Fibroblast of skin of left quadriceps (primary cell): ENCODE measurements at places on chromosomes 4 and X.

DNA sequence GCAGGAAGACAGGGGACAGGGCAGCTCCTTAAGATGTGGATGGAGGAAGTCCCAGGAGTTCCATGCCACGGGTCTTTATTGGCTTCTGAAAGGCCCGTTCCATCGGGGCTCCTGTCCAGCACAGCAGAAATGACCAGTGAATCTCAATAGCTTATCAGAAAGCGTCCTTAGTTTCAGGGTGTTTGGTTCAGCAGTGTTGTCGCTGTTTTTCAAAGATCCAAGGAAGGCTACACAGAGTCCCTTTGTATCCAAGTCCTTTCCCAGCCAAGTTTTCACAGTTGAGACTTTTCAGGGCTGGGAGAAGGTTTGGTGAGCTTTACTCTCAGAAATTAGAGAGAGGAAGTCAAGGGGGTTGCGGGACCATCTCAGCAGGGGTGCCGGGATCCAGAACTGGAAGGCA is 5.0 kb upstream of the ZCCHC4 start:
- no peak for DNase-seq

GRCh38 chrX:22047468-22047867 is 15.3 kb downstream of the PHEX start:
- DNase-seq, result no peak

DNA sequence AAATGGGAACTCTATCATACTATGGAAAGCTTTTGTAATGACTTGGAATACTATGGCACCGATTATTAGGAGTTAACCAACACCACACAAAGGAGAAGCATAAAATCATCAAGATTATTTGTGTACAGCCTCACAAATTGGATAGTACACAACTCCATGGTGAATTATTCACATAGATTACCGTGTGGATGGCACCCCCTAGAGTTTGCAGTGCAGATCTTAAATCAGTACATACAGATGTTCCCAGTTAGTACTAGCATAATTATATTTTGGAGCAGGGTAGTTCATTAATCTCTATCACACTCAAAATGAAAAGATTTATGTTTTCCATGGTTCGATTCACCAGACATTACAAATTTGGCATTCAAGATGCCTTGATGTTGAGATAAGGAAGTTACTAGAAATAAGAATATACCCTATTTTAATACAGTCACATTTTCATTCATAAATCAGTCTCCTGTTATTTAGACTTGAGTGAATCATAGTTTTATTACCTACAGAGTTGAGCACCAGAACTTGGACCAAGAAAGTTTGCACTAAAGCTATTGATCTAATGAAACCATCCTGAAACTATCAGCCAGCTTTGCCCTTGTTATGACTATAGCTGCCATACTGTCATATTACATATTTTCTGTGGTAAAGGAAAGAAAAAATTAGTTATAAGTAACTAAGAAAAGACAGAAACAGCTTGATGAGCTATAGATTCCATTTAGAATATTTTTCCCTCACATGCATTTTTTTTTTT is 531.8 kb downstream of the GLUD2 start:
- peak; percentile 3 for DNase-seq

DNA sequence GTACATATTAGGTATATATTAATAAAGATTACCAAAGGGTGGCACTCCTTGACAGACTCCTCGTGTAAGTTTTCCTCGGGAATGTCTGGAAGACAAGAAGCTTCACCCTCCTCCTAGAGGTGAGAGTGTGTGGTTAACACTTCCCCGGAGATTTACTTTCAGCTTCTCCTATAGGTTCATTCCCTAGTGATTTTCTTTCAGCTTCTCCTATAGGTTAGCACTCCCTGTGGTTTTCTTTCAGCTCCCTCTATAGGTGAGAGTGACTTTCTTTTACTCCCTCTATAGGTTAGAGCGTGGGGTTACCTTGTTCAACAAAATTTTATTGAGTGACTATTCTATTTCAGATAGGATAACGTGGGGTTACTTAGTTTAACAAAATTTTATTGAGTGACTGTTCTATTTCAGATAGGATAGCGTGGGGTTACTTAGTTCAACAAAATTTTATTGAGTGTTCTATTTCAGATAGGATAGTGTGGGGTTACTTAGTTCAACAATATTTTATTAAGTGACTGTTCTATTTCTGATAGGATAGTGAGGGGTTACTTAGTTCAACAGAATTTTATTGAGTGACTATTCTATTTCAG is 106.0 kb upstream of the PLAC1 start:
- DNase-seq, result no peak

DNA sequence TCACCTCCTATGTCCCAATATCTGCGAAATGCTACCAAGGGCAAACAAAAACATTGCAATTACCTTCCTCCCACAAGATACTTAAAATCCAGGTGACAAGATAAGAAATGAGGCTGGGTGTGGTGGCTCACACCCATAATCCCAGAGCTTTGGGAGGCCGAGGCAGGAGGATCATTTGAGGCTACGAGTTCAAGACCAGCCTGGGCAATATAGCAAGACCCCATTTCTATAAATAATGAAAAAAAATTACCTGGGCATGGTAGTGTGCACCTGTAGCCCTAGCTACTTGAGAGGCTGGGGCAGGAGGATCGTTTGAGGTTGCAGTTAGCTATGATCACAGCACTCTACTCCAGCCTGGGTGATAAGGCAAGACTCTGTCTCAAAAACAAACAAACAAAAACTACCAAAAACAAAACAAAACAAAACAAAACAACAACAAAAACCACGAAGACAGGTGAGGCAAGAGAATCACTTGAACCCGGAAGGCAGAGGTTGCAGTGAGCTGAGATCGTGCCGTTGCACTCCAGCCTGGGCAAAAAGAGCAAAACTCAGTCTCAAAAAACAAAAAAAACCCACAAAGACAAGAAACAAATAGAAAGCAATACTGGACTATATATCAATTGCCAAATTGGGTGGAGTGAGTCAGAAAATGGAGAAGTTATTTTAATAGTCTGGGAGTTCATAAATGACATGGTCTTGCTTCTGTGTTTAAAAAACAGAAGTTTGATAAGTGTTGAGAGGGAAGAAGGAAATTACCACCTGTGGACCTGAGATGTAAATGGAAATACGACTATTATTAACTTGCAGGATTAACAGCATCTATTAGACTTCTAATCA is 176.5 kb downstream of the FBXW7 start:
- DNase-seq, result no peak

DNA sequence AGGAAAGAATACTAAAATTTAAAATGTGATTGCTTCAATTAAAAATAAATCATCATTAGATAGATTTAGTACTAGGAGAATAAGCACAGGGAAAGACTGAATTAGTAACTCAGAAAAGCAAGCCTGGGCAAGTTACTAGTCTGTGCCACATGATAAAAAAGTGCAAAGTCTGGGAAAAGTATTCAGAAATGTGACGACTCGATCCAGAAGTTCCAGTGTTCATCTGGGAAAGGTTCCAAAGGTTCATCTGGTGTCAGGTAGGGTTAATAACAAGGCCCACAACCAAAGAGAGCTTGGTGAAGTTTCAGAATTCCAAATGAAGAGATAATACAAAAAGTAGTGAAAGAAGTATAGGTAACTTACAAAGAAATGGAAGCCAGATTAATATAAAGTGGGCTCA is 78.3 kb upstream of the ARSJ start:
- no peak for DNase-seq

DNA sequence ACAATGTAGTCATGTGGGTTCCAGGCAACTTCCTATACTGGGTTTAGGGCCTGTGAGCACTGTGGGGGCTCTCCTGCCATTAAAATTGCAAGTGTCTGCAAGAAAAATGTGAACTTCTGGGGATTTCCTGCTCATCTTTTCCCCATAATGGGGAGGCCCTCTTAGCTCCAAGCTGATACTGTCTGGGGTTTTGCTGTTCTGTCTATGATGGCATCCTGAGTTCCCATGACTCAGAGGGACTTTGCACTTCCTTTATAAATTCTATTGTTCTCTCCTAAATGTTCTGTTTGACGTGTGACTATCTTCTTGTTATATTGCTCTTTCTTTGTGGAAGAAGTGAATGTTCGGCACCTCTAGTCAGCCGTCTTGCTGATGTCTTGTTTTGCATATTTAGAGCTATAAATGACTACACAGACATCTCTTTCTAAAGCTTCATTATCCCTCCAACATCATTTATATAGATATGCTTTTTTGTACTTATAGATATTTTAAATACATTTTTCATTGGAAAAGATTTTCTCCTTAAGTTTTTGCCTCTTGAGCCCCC is 465.8 kb downstream of the NAF1 start:
- no peak for DNase-seq

- peak; percentile 66 for DNase-seq
Observed at GRCh38 chr4:153204247-153204671, at the start of gene TRIM2. Gene TRIM2, plus strand, starts transcription at chr4:153204443. Its CDS starts 88 bp downstream, at chr4:153204531.

DNA sequence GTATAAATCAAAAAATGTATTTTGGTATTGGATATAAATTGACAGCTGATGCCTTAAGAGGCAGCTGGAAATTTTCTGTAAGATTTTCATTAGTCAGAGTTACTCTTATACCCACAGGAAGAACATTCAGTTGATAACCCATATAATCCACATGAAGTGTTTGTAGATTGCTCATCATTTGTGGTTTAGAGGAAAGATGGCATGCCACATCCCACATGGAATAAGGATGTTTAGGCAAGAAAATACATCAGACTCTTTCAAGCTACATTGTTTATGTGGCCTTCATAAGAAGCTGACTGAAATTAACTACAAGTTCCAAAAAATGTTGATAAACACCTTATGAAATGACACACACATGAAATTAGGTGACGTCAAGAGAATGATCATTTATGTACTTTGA is 56.6 kb downstream of the AREG start:
- peak; percentile 74 for DNase-seq

DNA sequence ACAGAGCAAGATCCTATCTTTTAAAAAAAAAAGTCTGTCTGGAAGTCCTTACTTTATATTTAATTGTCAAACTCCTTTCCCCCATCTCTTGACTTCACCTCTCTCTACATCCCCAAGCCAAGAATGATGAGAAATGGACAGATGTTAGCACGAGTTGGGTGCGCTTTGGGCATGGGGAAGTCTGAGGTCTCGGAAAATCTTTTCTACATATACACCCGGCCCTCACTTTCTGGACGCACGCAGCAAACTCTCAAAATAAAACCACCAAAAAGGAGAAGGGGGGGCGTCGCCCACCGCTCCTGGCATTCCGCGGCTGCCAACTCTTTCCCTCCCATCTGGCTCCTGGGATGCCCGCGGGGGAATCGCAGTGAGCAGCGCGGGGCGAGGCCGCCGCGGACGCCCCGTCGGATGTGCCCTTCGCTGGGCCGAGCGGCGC is 756 bp downstream of the IGFBP7 start:
- no peak for DNase-seq

DNA sequence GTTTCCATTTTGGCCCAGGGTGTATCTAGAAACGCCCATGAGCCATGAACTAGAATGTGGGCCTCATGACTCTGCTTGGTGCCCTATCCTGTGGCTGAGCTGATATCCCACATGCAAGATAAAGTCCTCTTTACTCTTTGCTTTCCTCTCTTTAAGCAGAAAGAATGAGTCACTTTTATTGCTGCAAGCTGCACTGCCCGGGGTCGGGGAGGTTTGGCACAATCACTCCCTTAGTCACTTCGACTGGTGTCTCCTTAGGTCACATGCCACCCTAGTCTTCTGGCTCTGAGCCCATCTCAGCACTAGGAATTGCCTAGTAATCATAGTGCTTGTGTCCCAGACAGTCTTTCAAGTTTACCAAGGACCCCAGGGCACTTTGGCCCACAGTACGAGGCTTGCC is 75.1 kb upstream of the CXorf66 start:
- DNase-seq, result no peak

DNA sequence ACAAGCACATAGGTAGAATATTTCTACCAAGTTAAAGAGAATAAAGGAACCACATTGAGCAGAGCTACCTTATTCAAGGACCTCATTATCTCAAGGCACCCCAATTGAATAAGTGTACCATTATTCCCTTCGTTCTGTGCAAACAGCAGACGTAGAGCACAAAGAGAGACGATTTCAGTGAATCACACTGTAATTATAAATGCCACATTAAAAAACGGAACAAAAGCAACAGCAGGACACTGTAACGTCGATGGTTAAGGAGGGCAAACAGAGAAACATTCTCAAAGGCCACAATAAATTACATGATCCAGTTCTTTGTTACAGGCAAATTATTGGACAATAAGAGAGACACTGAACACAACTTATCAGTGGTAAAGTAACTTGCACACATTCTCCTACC is 644.1 kb upstream of the TENM3 start:
- DNase-seq, result no peak

DNA sequence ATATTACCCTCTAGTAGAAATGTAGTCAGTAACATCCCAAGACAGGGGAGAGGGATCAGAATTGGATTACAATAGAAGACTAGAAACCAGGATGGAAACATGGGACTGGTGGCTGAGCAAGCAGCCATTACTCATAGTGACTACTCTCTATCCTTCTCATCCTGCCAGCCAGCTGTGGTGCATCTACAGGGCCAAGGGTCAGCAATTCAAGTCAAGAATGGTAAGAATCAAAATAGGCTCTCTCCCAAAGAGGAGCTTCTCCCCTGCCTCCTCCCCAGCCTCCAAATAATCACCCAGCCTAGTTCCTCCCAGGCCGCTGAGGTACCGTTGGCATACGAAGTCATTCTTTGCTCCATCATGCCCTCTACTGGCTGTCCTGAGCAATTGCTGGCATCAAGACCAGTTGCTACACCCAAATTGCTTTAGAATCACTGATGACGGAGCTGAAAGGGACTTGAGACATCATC is 19.4 kb downstream of the AWAT2 start:
- peak; percentile 16 for DNase-seq

DNA sequence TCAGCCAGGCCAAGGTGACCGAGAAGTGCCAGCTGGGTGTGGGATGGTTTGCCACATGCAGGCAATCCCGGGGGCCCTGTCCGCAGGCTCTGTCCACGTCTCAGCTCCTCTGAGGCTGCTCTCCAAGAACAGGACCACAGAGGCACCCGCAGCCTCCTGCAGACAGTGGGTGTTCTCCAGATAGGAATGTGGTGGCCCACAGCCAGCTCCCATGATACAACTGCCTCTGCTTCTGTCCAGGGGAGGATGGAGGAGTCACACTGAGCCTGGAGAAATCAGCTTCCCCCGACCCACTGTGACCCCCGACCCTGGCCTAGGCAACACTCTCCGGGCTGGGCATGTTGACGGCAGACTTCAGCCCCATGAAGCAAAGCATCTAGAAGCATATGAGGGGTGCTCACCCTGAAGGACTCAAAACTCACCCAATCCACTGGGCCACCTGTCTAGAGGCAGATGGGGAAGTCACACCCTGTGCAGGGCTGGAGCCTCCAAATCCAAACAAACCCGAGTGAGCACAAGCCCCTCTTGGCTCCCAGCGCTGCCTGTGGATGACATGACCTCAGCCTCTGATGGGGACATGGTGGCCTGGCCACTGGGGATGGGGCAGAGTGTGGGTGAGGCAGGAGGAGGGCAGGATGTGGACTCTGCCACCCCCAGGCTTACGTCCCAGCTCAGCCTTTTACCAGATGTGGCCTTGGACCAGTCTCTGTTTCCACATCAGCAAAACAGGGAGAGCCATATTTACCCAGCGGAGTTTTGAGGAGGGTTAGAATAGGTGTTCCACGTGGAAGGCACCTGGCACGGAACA is 102.3 kb downstream of the PSAPL1 start:
- peak; percentile 42 for DNase-seq

GRCh38 chr4:142407596-142407995 is 438.5 kb downstream of the INPP4B start:
- no peak for DNase-seq

GRCh38 chr4:40648742-40649281 is 19.1 kb upstream of the RBM47 start:
- no peak for DNase-seq

- no peak for DNase-seq
Observed at GRCh38 chr4:100168521-100168920, 21.7 kb downstream of the DDIT4L start.
